ENCODE measurements at places on chromosomes 5 and 9.

DNA sequence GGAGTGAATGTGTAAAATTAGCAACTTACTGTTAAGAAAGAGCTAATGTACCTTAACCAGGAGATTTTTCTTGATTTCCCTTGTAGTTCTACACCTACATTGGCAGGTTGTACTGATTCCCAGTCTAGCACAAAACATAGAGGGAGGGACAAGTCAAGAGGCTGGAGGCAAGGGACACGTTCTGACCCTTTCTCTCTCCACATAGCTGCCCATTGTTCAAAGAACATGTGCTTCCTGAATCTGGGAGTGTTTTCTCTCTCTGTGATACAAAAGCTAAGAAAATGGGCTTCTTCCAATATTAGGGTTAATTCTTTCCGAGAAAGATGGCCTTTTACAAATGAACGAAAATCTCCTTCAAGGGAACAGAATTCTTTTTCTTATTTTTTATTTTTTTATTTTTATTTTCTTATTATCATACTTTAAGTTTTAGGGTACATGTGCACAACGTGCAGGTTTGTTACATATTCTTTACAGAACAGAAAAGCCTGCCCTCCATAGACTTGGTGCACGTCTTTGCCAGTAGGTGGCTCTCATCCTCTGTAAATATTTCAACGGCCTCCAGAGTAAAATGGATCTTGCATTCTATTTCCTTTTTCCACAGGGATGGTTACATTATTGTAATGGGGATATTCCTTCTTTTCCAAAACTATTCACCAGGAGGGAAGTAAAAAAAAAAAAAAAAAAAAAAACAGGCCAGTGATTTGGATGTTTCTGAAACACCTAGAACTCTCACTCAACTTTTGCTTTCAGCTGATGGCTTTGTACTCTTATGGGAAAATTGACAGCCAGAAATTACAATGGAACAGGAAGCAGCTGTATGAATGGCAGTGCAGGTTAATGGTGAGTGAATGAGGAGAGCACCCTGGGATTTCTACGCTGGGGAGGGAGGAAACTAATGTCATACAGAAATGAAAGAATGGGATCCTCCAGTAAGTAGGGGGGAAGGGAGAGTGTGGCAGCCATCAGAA lies 13.1 kb upstream of the IFNA5 start:
- peak; percentile 8 for DNase-seq

GRCh38 chr5:141879941-141880738 lies 1.9 kb upstream of the PCDH1 start:
- DNase-seq = no peak

- no peak for DNase-seq
Measured at GRCh38 chr5:156331181-156331580, 4.2 kb downstream of the SGCD start.

GRCh38 chr5:157463081-157463480 lies 3.1 kb downstream of the NIPAL4 start:
- DNase-seq = no peak

DNA sequence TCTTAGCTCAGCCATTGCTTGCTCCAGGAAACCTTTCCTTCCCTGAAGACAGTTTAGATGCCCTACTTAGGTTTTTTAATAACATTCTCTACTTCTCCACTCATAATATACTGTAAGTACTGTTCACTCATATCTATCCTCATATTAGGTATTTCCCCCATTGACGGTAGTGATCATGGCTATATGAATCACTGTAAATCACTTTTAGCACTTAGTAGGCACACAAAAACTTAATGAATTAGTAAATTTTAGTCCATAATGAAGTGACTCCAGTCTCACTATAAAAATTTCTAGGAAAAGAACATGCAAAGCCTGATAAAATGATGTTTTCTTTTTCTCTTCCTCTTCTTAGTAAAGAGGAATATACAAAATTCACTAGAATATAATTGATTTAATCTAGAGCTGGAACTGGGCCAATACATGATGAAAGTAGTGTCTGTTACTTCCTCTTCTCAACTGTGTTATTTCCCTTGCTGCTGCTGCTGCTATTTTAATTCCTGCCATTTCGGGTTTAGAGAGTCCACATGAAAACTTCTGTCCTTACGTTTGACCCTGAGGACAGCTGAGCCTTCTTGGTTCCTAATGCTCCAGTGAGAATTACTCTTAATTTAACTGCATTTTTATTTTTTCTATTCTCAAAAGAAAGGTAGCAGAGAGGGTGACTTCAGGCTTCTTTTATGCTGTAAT lies 73.5 kb downstream of the LNPEP start:
- no peak for DNase-seq

- no peak for DNase-seq
Measured at GRCh38 chr5:144206141-144206540, 35.5 kb downstream of the KCTD16 start.

DNA sequence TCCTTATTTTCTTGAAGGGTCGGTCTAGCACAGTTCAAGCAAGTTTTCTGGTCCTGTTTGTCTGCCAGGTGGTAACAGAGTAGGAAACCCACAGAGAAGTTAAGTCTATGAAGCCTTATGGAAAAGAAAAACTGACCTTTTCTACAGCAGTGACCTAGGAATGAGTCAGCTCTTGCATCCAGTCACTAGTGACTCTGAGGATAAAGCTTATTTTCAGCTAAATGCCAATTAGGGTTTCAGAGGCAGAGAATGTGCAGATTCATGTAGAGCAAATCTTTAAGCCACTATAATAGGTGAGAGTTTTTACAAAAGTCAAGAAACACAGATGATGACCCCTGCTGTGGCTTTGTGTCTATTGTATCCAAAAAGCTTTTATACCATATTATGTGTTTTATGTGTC lies 100.7 kb downstream of the CWC27 start:
- DNase-seq = no peak

- DNase-seq = no peak
Measured at GRCh38 chr5:178488696-178489095, 101.5 kb downstream of the COL23A1 start.

DNA sequence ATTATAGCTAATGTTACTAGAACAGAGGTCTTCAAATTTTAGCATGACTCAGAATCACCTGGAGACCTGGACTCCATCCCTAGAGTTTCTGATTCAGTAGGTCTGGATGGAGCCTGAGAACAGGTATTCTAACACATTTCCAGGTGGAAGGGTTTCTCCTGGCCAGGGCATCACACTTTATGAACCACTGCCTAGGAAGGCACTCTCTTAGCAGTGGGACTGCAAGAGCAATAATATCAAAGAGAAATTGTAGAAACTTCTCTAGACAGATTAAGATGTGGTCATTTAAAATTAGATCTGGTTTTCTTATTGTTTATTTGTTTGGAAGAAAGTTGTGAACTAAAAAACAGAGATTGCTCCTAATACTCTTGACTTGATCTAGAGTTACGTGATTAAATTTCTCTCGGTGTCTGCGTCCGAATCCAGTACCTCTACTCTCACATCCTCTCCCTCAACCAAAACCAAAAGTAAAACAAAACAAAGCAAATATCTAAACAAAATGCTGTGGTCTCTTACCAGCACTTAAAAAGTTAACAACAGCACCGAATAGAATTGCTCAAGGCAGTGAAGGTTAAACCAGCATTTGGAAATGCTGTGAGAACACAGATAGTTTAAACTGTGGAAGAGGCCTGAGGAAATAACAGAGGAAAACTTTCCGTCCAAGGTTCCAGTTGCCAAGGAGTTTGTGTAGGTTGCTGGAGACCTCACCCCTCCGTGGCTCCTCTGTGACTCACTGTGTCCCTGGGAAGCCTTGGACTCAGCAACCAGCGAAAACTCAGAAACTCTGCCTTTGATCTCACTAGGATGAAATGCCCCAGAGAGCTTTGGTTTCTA lies 193.4 kb downstream of the ARRDC3 start:
- DNase-seq = no peak

DNA sequence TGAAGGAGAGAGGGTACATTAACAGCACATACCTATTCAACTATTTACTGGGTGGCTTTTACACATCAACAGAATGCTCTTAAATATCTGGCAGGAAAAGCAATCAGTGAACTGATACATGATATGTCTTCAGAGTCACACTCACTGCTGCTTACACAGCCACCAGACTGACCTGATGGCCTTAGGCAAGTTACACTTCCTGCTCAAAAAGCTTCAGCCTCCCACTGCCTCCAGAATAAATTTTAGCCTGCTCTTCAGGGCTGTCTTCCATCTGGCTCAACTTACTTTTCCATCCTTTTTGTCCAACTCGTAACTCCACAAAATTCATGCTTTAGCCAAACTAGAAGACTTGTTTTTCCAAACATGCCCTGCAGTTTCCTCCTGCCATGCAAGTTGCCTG lies 10.7 kb downstream of the LOX start:
- no peak for DNase-seq
